ENCODE measurements at places on chromosomes 2 and 18. TPM values are rescaled to one million over a fixed set of nuclear protein-coding genes. Genes with fewer than 3 reads are reported as not detected.

The NR4A2 gene
- total RNA-seq = 2.4 TPM

The EIPR1 gene
- 13.8 TPM for total RNA-seq

The IL36A gene
- not detected for total RNA-seq

DNA sequence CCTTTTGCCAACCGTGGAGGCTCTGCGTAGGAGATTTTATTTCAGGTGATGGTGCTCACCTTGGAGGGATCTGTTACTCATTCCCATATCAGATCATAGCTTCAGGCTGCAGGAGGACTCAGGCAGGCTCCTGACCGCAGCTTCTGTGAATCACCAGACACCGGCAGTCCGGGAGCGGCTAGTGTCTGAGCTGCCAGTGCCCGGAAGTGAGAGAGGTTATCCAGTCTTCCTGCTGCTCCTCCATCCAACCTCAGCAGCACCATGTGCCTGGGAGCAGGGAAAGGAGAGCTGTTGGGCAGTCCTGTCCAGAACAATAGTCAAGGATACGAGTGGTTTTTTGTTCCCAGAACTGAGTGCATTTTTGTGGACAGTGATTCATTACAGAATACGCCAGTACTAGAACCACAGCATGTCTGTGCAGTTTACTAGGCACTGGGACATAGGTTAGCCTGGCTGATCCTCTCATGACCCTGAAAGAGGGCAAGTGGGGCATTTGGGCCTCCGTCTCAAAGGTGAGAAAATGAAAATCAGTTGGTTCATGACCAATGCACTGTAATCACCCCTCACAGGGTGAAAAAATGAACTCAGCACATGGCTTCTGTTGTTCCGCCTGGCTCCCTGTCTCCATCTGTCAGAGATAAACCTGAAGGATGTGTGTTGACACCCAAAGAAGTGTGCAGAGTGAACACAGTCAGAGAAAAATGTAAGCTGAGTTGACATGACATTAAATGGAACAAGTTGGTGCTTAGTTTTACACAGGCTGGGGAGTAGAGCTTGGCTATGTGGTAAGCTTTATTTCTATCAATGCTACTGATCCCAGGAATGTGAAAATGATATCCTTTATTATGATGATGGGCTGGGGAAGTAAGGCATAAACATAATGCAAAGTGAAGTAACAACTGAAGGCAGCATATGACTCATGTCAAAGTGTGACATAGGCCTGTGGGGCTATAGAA is 12.2 kb downstream of the FHOD3 start:
- H3K4me3 ChIP-seq = no peak overlapping the region
- H3K4me1 ChIP-seq = no peaks in the 10 kb centered on the region
- H3K36me3 ChIP-seq = no peaks in the 10 kb centered on the region

- DNase-seq = no peak
- no peaks in the 10 kb centered on the region for H3K4me1 ChIP-seq
- no peaks in the 10 kb centered on the region for H3K27me3 ChIP-seq
- H3K27ac ChIP-seq = no peak overlapping the region
- H3K4me3 ChIP-seq = no peak overlapping the region
Measured at GRCh38 chr2:216348756-216349308, 23.5 kb downstream of the MARCHF4 start.

DNA sequence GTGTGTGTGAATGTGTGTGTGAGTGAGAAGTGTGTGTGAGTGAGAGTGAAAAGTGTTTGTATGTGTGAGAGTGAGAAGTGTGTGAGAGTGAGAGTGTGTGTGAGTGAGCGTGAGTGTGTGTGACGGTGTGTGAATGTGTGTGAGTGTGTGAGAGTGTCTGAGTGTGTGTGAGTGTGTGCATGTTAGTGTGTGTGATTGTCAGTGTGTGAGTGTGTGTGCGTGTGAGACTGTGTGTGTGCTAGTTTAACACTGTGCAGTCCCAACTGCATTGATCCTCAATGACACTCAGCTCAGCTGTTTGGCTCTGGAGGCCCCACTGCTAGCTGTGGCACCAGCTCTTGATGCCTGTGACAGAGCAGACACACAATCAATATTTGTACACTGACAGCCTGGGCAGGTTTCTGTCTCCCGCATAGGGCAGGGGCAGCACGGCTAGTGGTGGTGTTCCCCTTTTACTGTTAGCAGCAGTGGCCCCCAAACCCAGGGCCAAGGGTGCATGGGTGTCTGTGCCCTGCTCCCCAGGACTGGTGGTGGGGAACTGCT is 135.0 kb downstream of the INHBB start:
- no peak overlapping the region for H3K27ac ChIP-seq
- no peaks in the 10 kb centered on the region for H3K4me1 ChIP-seq
- H3K36me3 ChIP-seq = no peaks in the 10 kb centered on the region
- H3K4me3 ChIP-seq = no peak overlapping the region

- no peaks in the 10 kb centered on the region for H3K36me3 ChIP-seq
- H3K27me3 ChIP-seq = no peaks in the 10 kb centered on the region
Measured at GRCh38 chr2:43146083-43146482, 80.3 kb downstream of the ZFP36L2 start.

DNA sequence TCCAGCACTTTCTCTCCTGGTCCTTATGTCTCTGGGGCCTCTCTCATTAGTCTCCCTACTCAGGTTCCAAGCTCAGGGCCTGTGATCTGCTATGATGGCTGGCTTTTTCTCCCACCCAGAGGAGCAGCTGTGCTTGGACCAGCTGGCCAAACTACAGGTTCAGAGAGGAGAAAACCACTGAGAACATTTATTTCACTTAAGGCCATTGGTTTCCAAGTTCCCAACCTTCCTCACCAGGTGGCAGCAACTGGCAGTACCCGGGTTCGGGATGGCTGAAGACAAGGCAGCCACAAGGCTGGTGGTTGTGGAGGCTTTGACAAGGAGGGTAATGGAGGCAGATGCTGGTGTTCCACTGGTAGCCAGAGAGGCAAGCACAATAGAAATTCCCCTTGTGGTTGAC is 29.9 kb upstream of the SELENOI start:
- no peaks in the 10 kb centered on the region for H3K27me3 ChIP-seq
- H3K36me3 ChIP-seq = no peaks in the 10 kb centered on the region
- H3K4me1 ChIP-seq = no peaks in the 10 kb centered on the region
- no peak overlapping the region for H3K4me3 ChIP-seq
- H3K27ac ChIP-seq = no peak overlapping the region
- DNase-seq = no peak

GRCh38 chr2:239951129-239951734 is 73.9 kb downstream of the NDUFA10 start:
- no peak overlapping the region for H3K4me3 ChIP-seq
- H3K4me1 ChIP-seq = peaks cover 37% of the 10 kb centered on the region
- no peak for DNase-seq
- H3K36me3 ChIP-seq = peaks cover 8% of the 10 kb centered on the region
- no peak overlapping the region for H3K27ac ChIP-seq

DNA sequence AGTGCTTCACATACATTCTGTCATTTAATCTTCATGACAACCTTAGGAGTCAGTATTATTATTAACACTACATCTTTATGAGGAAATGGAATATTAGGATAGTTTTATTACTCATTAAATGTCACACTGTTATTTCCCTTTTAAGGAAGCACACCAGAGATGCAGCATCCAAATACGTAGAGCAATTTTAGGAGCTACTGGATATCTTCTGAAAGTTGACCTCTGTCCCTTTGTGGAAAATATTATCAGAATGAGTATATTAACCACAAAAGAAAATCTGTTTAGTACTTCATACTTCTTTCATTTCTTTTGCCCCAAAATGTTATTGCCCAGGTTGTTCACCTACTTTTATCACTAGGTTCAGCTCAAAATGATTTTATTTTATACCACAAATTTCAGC is 72.9 kb upstream of the APCDD1 start:
- no peak for DNase-seq
- H3K4me1 ChIP-seq = no peaks in the 10 kb centered on the region
- H3K4me3 ChIP-seq = no peak overlapping the region
- H3K36me3 ChIP-seq = no peaks in the 10 kb centered on the region
- H3K27me3 ChIP-seq = no peaks in the 10 kb centered on the region

DNA sequence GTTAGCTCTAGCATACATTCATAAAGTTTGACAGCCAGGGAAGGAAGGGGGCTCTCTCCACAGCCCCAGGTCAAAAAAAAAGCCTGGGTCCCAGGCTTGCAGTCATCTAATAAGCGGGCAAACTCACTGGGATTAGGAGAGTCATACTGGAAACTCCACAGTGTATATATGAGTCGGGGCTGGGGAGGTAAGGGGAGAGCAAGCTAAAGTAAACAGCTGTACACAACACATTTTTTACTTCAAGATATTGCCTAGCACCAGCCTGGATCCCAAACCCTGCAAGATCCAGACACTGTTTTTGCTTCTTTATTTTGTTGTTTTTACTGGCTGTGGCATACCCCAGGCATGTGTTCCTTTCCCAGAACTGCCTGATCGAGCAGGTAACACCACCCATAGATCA is 291.3 kb upstream of the TANK start:
- H3K27me3 ChIP-seq = no peaks in the 10 kb centered on the region
- no peak for DNase-seq
- no peaks in the 10 kb centered on the region for H3K36me3 ChIP-seq
- no peak overlapping the region for H3K4me3 ChIP-seq
- no peaks in the 10 kb centered on the region for H3K4me1 ChIP-seq

All from esophagus muscularis mucosa (tissue), 4 donors.